ENCODE measurements at places on chromosomes 1 and 21.

DNA sequence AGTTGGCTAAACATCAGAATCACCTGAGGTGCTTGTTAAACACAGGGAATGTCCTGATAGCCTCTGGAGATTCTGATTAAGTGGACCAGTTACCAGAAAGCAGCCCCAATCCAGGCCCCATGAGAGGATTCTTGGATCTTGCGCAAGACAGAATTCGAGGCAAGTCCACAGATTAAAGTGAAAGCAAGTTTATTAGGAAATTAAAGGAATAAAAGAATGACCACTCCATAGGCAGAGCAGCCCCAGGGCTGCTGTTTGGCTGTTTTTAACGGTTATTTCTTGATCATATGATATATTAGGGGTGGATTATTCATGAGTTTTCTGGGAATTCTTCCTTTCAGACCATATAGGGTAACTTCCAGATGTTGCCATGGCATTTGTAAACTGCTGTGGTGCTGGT lies 176.2 kb downstream of the ROR1 start:
- no peak for DNase-seq

GRCh38 chr1:90400131-90400530 lies 317.0 kb downstream of the BARHL2 start:
- DNase-seq: no peak

DNA sequence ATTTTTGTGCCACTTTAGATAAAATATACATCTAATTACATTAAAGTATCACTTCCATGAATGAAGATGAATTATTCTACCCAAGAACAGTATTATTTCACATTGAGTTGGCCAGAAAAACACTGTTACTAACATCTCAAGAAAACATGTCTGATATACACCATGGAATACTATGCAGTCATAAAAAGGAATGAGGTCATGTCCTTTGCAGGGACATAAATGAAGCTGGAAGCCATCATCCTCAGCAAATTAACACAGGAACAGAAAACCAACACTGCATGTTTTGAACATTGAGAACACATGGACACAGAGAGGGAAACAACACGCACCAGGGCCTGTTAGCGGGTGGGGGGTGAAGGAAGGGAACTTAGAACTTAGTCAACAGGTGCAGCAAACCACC lies 69.0 kb downstream of the TESK2 start:
- DNase-seq: no peak

- no peak for DNase-seq
These were observed 19.0 kb downstream of the RASSF5 start for GRCh38 chr1:206526064-206526911.

DNA sequence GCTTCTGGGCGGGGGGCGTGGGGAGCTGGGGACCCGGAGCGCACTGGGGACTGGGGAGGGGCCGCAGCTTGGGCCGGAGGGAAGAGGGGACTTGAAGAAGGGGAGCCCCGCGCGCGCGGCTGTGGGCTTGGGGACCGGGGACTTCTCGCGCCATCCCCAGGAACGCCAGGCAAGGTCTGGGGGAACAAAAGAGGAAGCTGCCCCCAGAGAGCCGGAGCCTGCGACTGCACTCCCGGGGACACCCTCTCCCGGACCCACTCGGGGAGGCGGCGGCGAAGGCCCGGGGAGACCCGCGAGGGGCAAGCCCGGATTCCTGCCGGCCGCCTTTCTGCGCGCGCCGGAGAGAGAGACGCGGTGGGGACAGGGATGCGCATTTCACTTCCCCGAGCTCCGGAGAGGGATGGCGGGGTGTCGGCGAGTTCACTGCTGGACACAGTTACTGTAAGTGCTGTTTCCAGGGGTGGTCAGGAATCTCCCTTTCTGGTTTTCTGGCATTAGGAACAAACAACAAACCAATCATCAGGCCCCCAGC lies 732 bp downstream of the ABCG1 start:
- no peak for DNase-seq

DNA sequence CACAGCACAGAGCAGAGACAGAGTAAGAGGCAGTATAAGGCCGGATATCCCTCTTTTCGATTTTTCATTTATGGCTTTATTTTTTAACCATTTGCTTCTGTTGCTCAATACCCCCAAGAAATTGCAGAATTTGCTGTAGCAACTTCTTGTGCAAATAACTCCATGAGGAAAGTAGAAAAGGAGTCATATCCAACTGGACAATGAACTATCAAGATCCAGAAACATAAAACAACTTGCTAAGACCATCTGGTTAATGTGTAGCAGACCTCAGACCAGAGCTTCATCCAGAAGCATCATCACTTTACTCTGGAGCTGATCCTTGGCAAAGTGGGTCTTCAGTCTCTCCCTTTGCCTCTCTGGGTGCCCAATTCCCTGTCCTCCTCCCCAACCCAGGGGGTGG lies 45.9 kb downstream of the ZNF697 start:
- DNase-seq: no peak

GRCh38 chr1:202725526-202725925 lies 15.3 kb upstream of the SYT2 start:
- no peak for DNase-seq

All from activated naive CD8-positive, alpha-beta T cell treated with anti-CD3 and anti-CD28 coated beads, Interleukin-2, amount 50 U/mL, for 16 hours (primary cell).